SW 1271 (cell line): ENCODE measurements at places on chromosomes 5 and 9.

DNA sequence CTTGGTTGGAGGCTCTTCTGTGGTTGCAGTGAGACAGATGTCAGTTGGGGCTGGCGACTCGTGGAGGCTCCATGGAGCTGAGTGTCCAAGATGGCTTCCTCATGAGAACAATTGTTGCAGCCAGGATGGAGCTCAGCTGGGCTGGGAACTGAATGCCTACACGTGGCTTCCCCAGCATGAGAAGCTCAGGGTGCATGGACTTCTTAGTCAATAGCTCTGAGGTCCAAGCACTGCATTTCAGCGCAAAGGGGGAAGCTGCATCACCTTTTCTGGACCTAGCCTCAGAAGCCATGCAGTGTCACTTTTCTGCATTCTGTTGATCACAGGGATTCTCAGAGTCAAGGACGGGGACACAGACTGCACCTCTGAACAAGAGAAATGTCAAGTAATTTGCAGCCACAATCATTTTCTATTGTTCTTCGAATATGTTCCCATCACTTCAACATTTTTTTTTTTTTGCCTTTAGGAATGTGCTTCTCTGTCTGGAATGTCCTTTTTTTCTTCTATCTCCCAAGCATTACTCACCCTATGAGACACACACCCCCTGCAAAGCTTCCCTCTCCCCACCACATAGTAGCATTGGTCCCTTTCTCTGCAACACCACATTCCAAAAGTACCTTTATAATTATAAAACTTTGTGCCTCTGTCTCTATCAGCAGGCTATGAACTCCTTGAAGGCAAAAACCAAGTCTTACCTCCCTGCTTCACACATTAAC is 57.5 kb upstream of the STK32A start:
- no peak for DNase-seq

DNA sequence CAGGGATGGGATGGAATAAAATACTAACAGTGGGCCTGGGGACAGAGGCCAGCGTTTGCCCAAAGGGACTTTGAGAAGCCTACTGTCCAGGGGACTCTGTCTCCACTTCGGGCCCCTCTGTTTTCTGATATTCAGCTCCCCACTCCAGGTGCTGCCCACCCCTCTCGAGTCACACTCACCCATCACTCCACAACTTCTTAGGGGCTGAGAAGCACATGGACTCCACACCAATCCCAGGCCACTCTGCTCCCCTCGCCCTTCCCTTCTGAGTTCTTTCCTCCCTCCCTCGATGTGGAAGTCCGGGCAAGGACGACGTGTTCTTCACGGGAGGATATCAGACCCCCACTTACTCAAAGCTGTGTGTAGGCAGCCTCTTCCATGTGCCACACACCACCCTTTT is 124.5 kb downstream of the BARX1 start:
- no peak for DNase-seq

DNA sequence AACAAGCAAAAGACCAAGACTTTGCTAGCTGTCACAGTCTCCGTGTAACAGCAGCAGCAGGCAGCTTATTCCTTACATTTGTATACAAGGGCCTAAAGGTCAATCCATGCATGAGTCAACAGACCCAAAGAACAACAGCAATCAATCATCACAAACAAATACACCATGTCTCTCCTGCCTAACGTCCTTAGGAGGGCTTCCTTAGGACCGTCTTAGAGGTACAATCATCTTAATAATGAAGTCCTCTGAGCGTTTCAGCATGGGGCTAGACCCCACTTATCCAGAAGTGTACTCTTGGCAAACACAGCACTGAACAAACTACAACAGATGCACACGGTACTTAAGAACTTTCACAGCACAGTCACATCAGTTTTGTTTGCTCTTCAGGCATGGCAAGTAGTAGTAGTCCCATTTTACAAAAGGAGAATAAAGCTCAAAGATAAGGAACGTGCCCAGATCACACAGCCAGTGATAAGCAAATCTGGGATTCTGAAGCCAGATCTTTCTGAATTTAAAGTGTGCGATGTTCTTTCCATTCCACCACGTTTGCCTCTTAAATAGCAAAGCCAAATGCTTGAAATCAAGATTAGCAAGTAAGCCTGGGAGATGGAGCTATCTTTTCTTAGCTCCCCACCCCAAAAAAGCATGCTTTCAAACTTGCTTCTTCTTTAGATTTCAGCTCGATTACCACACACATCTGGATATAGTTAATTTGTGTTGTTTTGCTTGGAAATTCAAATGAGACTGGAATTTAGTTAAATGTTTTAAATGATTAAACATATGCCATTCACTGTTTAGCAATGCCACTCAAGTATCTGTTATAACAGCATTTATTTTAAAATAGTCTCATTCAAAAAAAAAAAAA is 24.2 kb downstream of the PSMB7 start:
- peak; percentile 49 for DNase-seq

- no peak for DNase-seq
Observed at GRCh38 chr5:39543335-39543734, 118.6 kb upstream of the DAB2 start.

DNA sequence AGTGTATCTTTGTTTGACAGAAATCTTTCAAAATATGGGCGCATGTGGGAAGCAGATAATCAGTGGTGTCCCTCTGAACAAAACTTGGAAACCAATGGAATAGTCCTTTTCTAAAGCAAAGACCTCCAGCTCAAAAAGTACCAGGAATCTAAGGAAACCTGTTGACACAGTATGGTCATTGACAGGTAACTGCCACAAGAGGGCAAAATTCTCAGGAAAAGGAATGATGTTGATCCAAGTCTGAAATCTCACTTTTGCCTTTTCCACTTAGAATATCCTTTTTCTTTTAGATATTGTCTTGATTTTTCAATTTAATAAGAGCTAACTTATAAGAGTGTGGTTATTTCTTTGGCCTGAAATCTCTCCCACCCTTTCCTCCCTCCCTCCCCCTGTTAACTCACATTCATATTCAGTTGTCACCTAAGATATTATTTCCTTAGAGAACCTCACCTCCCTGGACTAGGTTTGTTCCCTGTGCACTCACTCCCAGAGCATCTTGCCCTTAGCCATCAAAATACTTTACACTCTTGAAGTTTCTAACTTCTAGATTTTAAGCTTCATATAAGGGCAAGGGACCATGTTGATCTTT is 59.0 kb upstream of the BARX1 start:
- no peak for DNase-seq

DNA sequence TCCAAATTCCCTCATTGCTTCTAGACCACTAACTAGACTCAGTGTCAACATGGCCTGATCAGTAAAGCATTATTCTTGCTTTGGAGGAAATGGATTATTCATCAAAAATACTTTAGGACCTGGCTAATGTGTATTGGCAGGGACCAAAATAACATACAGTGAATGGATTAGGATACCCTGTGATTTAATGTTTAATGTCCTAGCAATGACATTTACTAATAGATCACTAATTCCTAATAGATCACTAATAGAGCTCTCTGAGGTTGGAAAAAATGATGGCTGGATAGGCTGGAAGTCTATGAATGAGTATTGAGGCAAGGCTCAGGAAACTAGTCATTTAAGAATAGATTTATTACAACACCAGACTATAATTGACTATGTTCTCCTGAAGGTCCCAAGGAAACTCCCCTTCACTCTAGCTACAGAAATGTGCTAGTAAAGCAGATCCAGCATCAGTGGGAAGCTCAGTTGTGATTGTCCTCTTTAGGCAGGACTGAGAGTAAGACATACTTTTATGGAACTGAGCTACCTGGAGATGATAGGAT is 46.1 kb upstream of the CHSY3 start:
- DNase-seq: no peak

GRCh38 chr5:179588166-179588565 is 35.3 kb downstream of the HNRNPH1 start:
- no peak for DNase-seq

DNA sequence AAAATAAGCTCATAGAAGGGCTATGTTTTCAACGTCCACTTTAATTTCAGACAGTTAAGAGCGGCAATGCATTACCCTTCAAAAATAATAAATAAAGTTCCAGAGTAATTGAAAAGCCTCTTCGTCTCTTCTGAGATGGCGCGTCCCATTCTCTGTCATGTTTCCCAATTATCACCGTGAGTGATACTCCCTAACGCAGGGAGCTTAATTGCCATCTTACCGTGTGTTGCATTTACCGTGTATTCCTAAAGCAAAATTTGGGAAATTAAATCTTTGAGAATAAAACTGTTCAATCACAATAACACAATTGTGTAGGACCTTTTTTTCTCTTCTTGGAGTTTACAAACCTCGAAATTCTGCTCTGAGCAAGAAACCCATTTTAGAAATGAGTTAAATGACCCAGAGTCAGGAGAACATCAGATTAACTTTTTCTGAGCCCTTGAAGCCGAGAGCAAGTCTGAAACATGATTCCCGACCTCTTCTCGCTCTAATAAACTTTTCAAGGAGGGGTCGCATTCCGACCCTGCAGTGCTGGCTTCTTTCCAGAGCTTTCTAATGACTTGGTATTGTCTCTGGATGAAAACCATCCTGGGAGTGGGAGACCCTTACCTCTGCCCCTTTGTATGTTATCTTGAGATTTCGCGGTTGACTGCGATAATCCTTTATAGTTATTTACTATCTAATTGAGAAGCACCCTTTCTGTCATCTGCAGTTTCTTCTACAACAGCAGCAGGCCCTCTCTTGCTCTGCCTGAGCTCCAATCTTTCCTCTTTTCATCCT is 251.5 kb downstream of the FSTL4 start:
- DNase-seq: no peak

DNA sequence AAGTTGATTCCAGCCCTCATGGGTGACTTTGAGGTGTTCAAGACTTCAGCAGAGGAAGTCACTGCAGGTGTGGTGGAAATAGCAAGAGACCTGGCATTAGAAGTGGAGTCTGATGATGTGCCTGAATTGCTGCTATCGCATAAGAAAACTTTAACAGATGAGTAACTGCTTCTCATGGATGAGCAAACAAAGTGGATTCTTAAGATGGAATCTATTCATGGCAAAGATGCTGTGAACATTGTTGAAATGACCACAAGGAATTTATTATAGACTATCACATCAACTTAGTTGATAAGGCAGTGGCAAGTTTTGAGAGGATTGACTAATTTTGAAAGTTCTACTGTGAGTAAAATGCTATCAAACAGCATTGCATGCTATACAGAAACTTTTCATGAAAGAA is 17.1 kb upstream of the POU4F3 start:
- no peak for DNase-seq

DNA sequence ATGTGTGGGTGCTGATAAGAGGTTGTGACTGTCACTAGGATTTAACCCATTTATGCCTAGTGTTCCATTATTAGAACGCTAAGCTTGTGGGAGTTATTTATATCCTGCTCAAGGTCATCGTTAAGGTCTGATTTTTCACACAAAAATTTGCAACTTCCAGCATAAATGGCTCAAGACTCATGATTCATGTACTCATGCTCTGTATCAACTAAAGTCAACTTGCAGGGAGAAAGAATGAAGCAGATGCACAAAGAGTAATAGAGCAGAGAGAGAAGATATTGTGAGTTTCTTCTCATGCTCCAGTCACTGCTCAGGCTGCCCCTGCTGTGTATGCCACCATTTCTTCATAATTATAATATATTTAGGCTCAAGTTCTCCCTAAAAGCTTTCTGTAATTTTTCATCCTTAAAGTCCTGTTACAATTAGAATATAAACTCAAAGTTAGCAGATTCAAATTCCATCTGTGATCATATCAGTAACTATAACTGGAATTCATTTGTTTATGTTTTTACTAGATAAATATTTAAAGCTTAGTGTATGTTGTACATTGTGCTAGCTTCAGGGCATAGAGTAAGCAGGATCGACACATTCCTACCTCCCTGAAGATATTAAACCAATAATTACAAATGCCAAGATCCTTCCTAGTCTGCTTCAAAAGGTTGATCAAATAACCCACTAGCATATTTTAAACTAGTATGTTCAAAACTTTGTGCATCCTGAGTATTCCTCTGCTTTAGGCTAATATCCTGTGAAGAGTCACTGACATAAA is 136.7 kb downstream of the NUDT12 start:
- DNase-seq: no peak

- DNase-seq: no peak
Observed at GRCh38 chr9:127114606-127115005, 7.8 kb downstream of the ANGPTL2 start.

DNA sequence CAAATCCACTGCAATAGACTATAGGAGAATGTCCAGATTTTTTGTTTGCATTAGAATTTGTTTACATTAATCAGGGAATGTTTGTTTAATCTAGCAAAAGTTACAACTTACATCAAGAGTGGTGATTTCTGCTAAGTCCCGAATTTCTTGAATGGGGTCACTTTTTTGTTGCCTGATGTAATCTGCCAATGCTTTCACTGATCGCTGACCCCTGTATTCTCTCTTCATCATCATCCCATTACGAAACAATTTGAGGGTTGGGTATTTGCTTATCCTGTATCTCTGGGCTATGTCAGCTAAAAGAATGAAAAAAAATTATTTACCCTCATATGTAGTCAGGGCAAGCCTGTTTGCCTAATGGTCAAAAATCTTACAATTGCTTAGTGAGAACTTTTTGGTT is 76.9 kb downstream of the ERP44 start:
- no peak for DNase-seq

GRCh38 chr9:80842389-80842788 is 847.0 kb downstream of the TLE1 start:
- DNase-seq: no peak

DNA sequence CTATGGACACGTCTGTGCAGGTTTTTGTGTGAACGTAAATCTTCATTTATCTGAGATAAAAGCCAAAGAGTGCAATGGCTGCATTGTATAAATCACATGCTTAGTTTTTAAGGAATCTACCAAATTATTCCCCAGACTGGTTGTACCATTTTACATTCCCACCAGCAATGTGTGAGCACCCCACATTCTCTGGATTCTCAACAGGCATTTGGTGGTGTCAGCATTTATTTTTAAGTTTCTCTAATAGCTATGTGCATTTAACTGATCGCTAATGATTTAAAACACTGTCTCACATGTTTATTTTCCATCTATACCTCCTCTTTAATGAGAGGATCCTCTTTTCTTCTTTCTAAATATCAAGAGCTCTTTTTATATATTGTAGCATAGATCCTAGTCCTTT is 13.9 kb upstream of the ANKRD18A start:
- no peak for DNase-seq

DNA sequence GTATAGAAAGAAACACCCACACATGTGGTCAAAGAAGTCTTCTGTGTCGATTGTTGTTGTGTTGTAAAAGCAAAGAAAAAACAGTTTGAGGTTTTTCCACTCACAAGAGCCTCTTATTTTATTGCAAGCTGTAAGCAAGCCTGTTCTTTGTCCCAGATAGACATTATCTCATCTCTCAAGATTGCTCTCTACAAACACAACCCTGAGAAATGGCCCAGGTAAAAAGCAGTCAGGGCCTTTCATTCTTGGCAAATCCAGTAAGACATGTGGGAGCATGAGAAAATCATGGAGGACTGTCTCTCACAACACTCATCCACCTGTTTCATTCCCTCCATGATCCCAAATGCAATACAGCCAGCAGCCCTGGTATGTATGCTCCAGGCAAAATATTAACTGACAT is 286.6 kb upstream of the POU5F2 start:
- no peak for DNase-seq

- peak; percentile 8 for DNase-seq
Observed at GRCh38 chr5:149264439-149265067, 7.1 kb upstream of the AFAP1L1 start.
